ENCODE measurements at places on chromosomes 4 and X. TPM values are rescaled to one million over a fixed set of nuclear protein-coding genes. Genes with fewer than 3 reads are reported as not detected.

GRCh38 chr4:107468812-107469211, 251.2 kb downstream of the PAPSS1 start:
- H3K27ac ChIP-seq: no peak overlapping the region
- H3K27me3 ChIP-seq: no peaks in the 10 kb centered on the region
- no peak for DNase-seq
- no peaks in the 10 kb centered on the region for H3K36me3 ChIP-seq
- no peaks in the 10 kb centered on the region for H3K4me1 ChIP-seq

GRCh38 chrX:85115252-85115651, 111.6 kb downstream of the APOOL start:
- H3K27ac ChIP-seq: no peak overlapping the region
- no peak overlapping the region for H3K4me3 ChIP-seq
- H3K36me3 ChIP-seq: no peaks in the 10 kb centered on the region
- DNase-seq: no peak
- H3K27me3 ChIP-seq: peaks cover 6% of the 10 kb centered on the region

- no peak overlapping the region for H3K27ac ChIP-seq
- H3K27me3 ChIP-seq: peaks cover 4% of the 10 kb centered on the region
- H3K36me3 ChIP-seq: no peaks in the 10 kb centered on the region
- no peaks in the 10 kb centered on the region for H3K4me1 ChIP-seq
- no peak for DNase-seq
- no peak overlapping the region for H3K4me3 ChIP-seq
Measured at GRCh38 chr4:109040441-109040840, 262.0 kb downstream of the COL25A1 start.

GRCh38 chr4:118872181-118872580, 16.5 kb upstream of the SYNPO2 start:
- H3K27ac ChIP-seq: no peak overlapping the region
- H3K27me3 ChIP-seq: no peaks in the 10 kb centered on the region
- H3K4me1 ChIP-seq: no peaks in the 10 kb centered on the region
- no peak for DNase-seq
- H3K36me3 ChIP-seq: peaks cover 3% of the 10 kb centered on the region
- no peak overlapping the region for H3K4me3 ChIP-seq

GRCh38 chr4:8613421-8614364, 21.1 kb downstream of the CPZ start:
- DNase-seq: no peak
- H3K27ac ChIP-seq: no peak overlapping the region
- H3K36me3 ChIP-seq: no peaks in the 10 kb centered on the region

GRCh38 chr4:123972031-123972430, 575.4 kb downstream of the SPRY1 start:
- no peak overlapping the region for H3K4me3 ChIP-seq
- no peak for DNase-seq
- peaks cover 2% of the 10 kb centered on the region for H3K27me3 ChIP-seq

- H3K36me3 ChIP-seq: no peaks in the 10 kb centered on the region
- no peak overlapping the region for H3K4me3 ChIP-seq
- no peak overlapping the region for H3K27ac ChIP-seq
- no peak for DNase-seq
- H3K27me3 ChIP-seq: peaks cover 3% of the 10 kb centered on the region
Measured at GRCh38 chr4:55618546-55619143, 17.5 kb downstream of the NMU start.

DNA sequence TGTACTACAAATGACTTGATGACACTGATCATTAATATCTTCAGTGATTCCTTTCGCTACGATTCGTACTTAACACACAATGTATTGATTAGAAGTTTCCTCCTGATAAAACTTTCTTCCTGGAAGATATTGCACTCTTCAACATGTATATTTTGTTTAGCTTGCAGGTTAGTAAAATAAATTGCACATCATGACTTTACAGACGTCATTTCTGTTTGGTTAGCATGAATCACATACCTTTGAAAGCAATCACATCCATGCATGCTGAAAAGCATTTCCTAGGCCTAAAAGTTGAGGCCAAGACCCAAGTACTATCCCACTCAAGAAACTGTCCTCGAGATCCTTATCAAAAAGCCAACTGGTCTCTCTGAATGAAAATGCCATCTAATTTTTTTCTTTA, 1841.0 kb upstream of the PCDH7 start:
- H3K4me3 ChIP-seq: no peak overlapping the region
- no peaks in the 10 kb centered on the region for H3K36me3 ChIP-seq
- no peak for DNase-seq
- H3K27ac ChIP-seq: no peak overlapping the region

GRCh38 chr4:77229433-77229832, 72.4 kb downstream of the CCNG2 start:
- H3K4me3 ChIP-seq: no peak overlapping the region
- DNase-seq: no peak
- no peaks in the 10 kb centered on the region for H3K4me1 ChIP-seq
- no peaks in the 10 kb centered on the region for H3K36me3 ChIP-seq

- DNase-seq: no peak
- no peaks in the 10 kb centered on the region for H3K36me3 ChIP-seq
- H3K4me3 ChIP-seq: no peak overlapping the region
- no peaks in the 10 kb centered on the region for H3K4me1 ChIP-seq
- no peak overlapping the region for H3K27ac ChIP-seq
Measured at GRCh38 chrX:151543706-151544105, 19.8 kb upstream of the PASD1 start.

- no peak overlapping the region for H3K4me3 ChIP-seq
- no peak for DNase-seq
- H3K4me1 ChIP-seq: no peaks in the 10 kb centered on the region
Measured at GRCh38 chr4:19366916-19367315, 884.8 kb upstream of the SLIT2 start.

- H3K27ac ChIP-seq: no peak overlapping the region
- H3K27me3 ChIP-seq: peaks cover 1% of the 10 kb centered on the region
- no peak overlapping the region for H3K4me3 ChIP-seq
Measured at GRCh38 chr4:140344101-140344500, 29.3 kb upstream of the SCOC start.

- no peak for DNase-seq
- no peaks in the 10 kb centered on the region for H3K36me3 ChIP-seq
- no peak overlapping the region for H3K4me3 ChIP-seq
- H3K4me1 ChIP-seq: no peaks in the 10 kb centered on the region
- H3K27ac ChIP-seq: no peak overlapping the region
- no peaks in the 10 kb centered on the region for H3K27me3 ChIP-seq
Measured at GRCh38 chr4:158159718-158160094, 13.1 kb downstream of the GASK1B start.

GRCh38 chr4:4423706-4424498, 37.0 kb downstream of the NSG1 start:
- H3K4me3 ChIP-seq: no peak overlapping the region
- H3K36me3 ChIP-seq: peaks cover 23% of the 10 kb centered on the region
- no peak for DNase-seq
- no peaks in the 10 kb centered on the region for H3K4me1 ChIP-seq
- no peak overlapping the region for H3K27ac ChIP-seq

The LCORL gene
- polyA plus RNA-seq: 15.1 TPM

The ARX gene
- not detected for polyA plus RNA-seq

The FDCSP gene
- polyA plus RNA-seq: not detected

The HOPX gene
- polyA plus RNA-seq: 1,315 TPM

The LRAT gene
- polyA plus RNA-seq: not detected

The FTSJ1 gene
- polyA plus RNA-seq: 73.5 TPM

The RGN gene
- polyA plus RNA-seq: not detected

The GABRA4 gene
- not detected for polyA plus RNA-seq

The ASMT gene
- not detected for polyA plus RNA-seq

The USP38 gene
- 19.7 TPM for polyA plus RNA-seq

All from immature natural killer cell (primary cell).